ENCODE measurements at places on chromosomes 6 and 20.

- no peak for DNase-seq
Observed at GRCh38 chr20:19738951-19739350, 19.1 kb upstream of the RIN2 start.

DNA sequence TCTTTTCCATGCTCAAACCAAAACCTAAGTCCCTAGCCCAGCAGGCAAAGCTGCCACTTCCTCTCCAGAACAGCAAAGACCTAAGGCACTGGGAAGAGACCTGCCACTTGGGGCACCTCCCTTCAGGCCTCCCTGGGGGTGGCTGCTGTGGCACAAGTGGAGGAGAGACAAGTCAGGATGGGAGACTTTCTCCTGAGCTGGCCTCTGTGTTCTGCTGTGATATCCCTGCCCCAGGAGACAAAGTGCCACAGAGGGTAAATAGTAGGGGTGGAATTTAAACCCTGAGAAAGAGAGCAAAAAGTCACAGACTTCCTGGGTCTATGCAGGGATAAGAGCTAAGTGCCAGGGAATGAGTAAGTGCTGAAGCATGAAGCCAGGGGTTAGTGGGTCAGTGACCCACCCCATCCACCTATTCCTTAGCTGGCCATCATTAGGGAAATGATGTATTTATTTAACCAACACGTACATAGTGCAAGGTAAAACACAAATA is 84.2 kb downstream of the MRPL14 start:
- no peak for DNase-seq

GRCh38 chr6:13918686-13919250 is 6.0 kb upstream of the RNF182 start:
- no peak for DNase-seq

- no peak for DNase-seq
Observed at GRCh38 chr20:2140561-2140960, 38.9 kb downstream of the STK35 start.

- no peak for DNase-seq
Observed at GRCh38 chr20:16553101-16553500, 20.1 kb downstream of the KIF16B start.

DNA sequence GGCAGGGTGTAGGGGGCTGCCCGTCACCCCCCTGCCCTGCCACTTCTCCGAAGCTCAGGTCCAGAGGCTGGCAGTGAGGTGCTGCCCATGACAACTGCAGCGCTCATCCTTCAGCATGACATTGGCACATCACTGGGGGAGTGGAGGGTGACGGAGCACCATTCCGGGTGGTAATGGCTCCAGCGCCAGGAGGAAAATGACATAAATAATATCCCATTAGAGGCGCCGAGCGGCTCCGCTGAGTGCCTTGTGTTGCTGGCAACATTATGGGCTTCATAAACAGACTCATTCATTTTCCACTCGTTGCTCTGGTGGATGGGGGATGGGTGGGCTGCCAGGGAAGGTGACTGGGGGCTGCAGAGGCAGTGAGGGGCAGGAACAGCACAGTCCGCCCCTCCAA is 56.9 kb upstream of the CTNNBL1 start:
- no peak for DNase-seq

DNA sequence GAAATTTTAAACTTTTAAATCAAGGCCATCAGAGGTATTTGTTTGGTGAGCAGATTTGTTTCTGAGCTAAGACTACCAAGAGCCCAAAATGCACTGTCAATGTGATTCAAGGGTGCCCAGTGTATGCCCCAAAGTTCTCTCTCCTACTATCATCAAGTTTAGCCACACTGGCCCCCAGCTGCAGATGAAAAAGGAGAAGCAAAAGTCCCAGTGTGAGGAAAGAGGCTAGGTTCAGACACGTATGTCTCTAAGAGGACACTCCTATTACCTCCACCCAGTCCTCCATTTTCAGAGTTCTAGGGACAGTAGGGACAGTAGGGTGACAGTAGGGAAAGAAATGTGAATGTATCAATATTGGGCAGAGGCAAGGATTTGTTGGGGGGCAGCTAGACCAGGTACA is 230.8 kb downstream of the CD83 start:
- DNase-seq, result no peak

DNA sequence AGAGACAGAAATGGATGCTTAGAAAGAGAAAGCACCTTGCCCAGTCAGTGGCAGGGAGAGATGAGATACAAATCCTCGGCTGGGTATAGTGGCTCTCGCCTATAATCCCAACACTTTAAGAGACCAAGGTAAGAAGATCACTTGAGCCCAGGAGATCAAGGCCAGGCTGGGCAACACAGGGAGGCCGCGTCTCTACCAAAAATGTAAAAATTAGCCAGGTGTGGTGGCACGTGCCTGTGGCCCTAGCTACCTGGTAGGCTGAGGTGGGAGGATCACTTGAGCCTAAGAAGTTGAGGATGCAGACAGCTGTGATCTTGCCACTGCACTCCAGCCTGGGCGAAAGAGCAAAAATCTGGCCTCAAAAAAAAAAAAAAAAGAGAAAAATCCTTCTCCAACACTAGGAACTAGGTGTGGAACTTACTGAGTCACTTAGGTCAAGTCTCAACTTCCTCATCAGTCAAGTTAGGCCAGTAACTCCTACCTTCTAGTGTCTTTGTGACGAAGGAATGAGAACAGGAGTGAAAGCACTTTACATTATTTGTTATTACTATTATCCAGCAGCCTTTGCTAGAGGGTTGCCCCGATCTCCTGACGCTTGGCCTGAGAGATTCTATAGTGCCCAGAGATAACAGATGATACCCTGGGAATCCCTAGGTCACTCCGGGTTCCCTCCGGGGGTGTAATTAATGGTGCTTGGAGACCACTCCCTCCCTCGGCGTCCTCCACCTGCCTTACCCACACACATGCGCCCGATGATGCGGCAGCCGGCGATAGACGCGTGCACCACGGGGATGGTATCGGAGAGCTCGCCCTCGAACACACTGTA is 918 bp downstream of the EIF6 start:
- DNase-seq, result no peak

- no peak for DNase-seq
Observed at GRCh38 chr6:28910901-28911690, 12.7 kb downstream of the TRIM27 start.

DNA sequence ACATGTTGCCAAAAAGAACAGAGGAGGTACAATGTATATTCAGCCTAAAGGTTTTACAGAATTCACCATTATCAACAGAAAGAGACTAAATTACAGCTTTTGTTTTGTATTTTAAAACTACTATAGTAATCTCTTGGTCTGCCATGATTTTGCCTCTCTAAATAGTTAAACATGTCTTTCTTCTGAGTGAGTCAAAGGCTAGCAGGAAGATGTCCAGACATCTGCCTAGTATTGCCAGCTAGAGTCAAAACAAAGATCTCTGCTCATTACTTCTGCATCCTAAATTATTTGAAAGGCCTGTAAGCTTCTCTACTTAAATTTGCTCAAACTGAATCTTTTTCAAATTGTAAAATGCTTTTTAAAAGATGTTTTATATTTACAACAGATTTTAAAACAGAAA is 8.8 kb downstream of the ASF1A start:
- DNase-seq, result no peak

GRCh38 chr6:150673720-150674346 is 74.1 kb downstream of the PLEKHG1 start:
- no peak for DNase-seq

GRCh38 chr20:1212023-1212422 is 8.8 kb downstream of the C20orf202 start:
- DNase-seq, result no peak

DNA sequence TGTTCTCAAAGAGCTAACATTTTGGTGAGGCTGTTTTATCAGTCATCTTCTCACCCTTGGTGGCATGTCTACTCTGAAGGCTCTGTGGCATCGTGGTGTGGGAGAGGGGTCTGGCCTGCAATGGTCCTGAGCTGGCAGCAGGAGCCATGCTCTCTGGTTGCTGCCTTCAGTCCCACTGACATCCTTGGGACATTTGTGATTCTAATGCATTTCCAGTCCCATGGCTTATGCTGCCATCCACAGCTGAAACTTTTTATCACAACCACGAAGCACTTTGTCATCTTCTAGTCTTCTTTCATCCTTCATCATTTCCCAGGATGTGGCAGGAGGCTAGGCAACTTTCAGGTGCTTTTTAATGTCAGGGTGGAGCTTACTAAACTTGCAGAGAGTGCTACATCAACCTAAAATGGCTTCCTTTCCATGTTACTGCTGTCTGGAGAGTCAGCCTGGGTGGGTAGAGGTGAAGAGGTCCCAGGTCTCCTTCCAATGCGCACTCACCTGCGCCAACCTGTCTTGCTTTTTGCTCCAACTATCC is 77.1 kb downstream of the GPR63 start:
- DNase-seq, result no peak

- no peak for DNase-seq
Observed at GRCh38 chr6:1263850-1264377, 48.0 kb upstream of the FOXQ1 start.

- DNase-seq, result no peak
Observed at GRCh38 chr6:27924179-27924578, 12.0 kb upstream of the OR2B2 start.

DNA sequence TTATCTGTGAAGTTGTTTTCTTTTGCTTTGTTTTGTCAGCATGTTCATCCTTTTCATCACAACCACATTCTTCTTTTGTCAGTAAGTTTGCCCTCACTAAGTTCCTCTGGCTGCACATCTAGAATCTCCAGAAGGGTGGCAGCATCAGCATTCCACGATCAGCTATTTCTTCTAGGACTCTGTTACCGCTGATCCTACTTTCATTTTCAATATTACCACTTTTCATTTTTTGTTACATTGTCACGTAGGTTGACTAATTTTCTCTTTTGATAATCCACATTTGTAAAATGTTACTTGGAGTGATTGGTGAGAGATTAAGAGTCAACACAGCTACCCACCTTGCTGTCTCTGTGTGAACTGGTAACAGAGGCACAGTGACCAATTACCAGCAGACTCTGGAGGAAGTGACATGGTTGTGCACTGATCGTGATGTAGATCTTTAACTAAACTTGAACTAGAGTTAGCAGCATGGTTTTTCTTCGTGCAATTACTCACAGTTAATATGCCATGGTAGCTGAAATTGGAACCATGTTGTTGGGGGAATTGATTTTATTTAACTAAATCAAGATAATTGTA is 307.9 kb upstream of the SLC35B3 start:
- no peak for DNase-seq

DNA sequence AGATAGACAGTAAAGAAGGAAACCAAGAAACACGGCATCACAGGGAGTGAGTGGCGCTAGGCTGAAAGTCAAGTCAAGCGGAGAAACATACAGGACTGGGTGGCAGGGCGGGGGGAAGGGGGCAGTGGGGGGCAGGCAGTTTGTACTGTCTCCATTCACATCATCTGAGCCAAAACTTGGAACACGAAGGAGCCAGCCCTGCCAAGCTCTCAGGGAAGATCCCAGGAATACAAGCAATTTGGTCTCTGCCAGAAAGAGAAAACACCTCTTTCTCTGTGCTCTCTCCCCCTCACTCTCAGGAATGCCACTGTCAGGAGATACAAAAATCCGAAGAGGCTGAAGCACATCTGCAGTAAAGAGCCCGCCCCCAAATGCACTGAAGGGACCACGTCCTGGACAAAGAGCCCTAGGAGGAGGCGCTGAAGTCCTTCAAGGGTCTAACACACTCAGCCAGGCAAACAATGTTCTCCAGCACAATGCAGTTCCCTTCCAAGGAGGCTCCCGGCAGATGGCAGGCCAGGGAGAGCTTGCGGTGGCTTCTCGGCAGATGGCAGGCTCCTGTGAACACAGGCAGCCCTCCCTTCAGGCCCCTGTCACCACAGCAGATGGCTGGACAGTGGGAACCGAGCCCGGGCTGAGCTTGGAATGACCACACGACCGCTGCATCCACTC is 90.0 kb downstream of the ATP9A start:
- no peak for DNase-seq

GRCh38 chr20:44761423-44761822 is 15.8 kb downstream of the KCNK15 start:
- no peak for DNase-seq

DNA sequence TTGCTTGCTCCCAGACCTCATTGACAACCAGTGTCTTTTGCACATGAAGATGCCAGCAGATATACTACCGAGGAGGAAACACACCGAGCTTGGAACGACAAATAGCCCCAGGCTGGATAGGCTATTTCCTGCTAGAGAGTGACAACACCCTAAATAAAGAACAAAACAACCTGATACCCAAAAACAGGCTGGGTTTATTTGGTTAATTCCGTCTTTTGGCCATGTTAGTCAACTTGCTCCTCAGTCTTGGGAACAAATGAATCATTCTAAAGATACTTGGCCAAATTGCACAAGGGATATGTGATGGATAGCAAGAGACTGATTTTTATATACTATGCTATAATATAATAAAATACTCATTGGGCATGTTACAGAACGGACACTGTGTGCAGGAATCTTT is 11.5 kb upstream of the MUC22 start:
- DNase-seq, result no peak

DNA sequence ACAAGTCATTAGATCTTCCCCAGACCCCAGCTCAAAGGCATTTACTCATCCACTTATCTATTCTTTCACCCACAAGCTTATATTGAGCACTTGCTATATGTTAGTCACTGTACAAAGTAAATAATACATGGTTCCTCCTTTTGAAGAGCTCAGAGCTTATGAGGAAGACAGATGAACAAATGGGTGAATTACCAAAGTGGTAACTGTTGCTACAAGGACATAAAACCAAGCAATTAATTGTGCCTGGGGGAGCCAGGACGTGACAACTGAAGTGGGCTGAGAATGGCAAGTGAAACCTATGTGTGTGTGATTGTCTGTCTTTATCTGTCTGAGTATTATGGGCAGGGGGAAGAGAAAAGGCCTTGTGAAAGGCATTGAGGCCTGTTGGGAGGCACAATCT is 45.6 kb upstream of the AKIRIN2 start:
- DNase-seq, result no peak

DNA sequence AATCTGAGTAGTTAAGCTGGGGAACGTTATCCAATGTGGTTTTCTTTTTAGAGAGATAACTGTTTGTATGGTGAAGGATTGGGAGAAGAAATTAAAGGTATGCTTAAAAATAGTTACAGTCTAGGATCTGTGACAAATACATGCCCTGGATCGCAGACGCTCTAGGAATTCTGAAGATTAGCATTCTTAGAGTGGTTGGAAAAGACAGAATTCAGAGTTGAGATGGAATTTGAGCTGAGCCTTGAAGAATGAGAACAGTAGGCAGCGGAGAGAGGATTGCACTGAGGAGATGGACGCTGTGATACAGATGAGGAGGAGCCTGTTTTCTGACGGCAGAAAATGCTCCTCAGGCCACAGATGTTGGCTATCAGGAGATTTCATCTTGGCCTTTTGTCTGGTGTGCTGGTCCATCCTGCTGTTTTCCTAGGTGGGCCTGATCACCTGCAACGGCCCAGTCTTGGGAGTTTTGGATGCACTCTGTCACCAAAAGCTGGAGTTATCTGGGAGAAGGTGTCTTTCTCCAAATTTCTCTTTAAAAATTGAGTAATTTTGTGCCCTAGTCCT is 48.3 kb upstream of the KIF25 start:
- DNase-seq, result no peak

DNA sequence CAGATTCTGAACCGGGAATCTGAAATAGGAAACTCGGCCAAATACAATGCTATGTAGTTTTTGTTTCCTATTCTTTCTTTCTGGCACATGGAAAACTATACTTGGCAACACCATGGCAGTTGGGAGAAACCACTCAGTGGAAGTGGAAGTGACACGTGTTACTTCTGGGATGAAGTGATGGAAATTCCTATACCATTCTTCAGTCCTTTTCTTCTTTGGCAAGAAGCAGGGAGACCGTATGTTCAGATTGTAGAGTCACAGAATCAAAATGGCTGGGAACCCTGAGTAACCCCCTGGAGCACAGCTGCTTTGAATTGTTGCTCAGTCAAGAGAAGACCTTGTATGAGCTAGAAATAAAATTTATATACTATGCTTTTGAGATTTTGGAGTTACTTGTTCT is 18.8 kb upstream of the TINAG start:
- no peak for DNase-seq

Data from memory B cell (primary cell).